WTC11 (cell line): ENCODE measurements at places on chromosomes 2 and 18. TPM values are rescaled to one million over a fixed set of nuclear protein-coding genes. Genes with fewer than 3 reads are reported as not detected.

Gene FOXD4L1
- 0.09 TPM in 1 of 3 replicates, not detected in the others for total RNA-seq

Gene GKN1
- total RNA-seq: not detected in 3 replicates

DNA sequence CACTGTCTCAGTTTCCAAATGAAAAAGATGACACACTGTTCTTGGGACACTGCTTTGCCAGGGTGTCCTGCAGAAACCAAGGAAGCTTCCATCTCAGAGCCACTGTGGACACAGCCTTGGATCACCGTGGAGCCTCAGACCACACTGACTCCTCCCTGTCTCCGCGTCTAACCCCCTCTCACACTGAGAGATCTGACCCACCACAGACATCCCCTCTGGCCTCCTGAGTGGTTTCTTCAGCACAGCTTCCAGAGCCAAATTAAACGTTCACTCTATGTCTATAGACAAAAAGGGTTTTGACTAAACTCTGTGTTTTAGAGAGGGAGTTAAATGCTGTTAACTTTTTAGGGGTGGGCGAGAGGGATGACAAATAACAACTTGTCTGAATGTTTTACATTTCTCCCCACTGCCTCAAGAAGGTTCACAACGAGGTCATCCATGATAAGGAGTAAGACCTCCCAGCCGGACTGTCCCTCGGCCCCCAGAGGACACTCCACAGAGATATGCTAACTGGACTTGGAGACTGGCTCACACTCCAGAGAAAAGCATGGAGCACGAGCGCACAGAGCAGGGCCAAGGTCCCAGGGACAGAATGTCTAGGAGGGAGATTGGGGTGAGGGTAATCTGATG is 113.4 kb upstream of the PKDCC start:
- peaks cover 55% of the 10 kb centered on the region for H3K4me1 ChIP-seq
- H3K4me3 ChIP-seq: no peak overlapping the region
- H3K27ac ChIP-seq: no peak overlapping the region
- no peaks in the 10 kb centered on the region; the same call in 1 of the 2 replicates for H3K27me3 ChIP-seq

GRCh38 chr2:157427922-157428303 is 16.0 kb downstream of the CYTIP start:
- no peak for DNase-seq
- no peak overlapping the region for H3K4me3 ChIP-seq
- no peaks in the 10 kb centered on the region for H3K27me3 ChIP-seq
- H3K4me1 ChIP-seq: peaks cover 9% of the 10 kb centered on the region

- peak; percentile 45 for DNase-seq
- peaks cover 38% of the 10 kb centered on the region for H3K4me1 ChIP-seq
- H3K27me3 ChIP-seq: no peaks in the 10 kb centered on the region
- peak overlapping the region; percentile 98 for H3K27ac ChIP-seq
Observed at GRCh38 chr18:3623769-3624545, 174.0 kb downstream of the TGIF1 start.

DNA sequence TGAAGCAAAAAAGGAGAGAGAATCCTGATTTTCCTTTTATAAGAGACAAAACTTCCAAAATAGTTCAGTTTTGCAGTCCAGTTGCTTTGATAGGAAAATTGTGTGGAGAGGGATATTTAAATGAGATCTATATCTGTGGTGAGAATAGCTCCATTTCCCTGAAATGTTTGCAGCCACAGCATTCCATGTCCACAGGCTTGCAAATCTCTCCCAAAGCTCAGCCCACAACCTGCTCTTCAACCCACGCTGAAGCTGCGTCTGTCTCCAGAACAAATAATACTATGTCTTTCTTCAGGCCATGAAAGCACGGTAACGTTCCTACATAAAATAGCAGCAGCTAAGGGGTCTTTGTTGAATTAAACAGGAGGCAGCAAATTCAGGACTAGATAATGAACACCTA is 31.8 kb downstream of the TMEM17 start:
- no peaks in the 10 kb centered on the region for H3K27me3 ChIP-seq
- H3K27ac ChIP-seq: no peak overlapping the region
- no peaks in the 10 kb centered on the region for H3K36me3 ChIP-seq

DNA sequence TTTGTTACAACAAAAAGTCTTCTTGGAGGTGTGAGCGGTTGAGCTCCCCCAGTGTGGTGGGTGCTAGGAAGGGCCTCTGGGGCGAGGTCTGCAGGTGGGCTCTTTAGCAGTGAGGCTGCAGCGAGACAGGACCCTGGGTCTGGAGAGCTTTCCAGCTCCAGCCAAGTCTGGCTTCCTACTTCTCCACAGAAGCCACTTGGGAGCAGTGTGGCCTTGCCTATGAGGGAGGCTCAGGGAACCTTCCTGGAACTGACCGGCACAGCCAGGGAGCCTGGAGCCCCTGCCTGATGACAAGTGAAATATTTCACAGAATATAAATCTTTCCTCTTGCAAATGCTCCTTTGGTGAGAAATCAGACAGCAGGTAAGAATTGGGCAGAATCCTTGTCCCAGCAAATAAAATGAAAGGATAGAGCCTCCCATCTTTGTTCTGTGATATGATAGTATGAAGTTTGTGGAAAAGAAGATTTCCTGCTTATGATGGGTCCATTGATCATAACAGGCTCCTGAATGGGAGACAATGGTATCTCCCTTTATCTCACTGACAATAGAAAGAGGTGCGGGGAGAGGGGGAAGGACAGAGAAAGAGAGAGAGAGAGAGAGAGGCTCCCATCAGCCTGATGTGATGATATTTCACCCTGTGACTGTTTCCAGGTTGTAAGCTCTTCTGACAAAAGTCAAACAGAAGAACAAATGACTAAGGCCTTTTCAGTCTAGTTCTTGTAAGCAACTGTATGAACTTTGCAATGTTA is 289.8 kb upstream of the SPRED2 start:
- peaks cover 9% of the 10 kb centered on the region for H3K4me1 ChIP-seq
- H3K27me3 ChIP-seq: no peaks in the 10 kb centered on the region
- H3K27ac ChIP-seq: no peak overlapping the region
- peaks cover 8% of the 10 kb centered on the region; the same call in 1 of the 2 replicates for H3K36me3 ChIP-seq

DNA sequence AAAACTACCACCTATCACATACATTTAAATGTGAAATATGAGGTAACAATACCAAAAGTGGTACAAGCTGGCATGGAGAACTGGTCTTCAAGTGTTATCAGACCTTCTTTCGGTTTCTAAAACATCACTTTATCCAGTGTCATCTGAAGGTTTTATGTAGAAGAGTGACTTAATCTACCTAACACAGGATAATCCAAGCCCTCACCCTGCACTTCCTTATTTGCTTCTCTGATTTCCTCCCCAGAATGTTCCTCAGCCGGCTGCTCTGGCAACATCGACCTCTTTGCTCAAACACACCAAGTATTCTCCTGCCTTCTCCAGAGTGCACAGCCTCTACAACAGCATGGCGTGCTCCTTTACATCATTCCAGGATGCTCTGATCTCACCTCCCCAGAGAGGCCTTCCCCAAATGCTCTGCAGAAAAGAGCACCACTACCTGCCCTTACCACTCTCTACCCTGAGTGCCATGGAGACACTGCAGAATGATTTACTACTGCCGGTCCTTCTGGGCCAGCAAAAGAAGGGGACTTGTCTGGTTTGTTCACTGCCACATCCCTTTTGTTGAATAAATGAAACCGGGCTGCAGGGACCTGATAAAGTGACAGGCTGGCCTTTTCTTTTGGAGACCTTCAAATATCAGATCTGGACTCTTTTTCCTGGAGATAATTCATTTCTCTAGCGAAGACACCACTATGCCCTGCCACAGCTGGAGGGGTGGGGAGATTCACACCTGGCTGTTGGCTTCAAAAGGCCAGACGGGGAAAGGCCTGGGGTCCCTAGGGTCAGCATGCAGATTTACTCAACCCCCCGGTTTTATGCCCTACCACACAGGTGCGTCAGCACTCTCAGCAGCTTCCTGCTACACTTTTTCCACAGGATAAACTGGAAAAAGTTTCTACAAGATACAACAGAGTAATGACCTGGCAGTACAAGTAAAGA is 42.0 kb downstream of the TTR start:
- H3K27ac ChIP-seq: peak overlapping the region; percentile 57; the same call in 1 of the 2 replicates
- H3K4me1 ChIP-seq: peaks cover 8% of the 10 kb centered on the region; the same call in 1 of the 2 replicates
- H3K36me3 ChIP-seq: peaks cover 48% of the 10 kb centered on the region
- no peak overlapping the region for H3K4me3 ChIP-seq
- no peak for DNase-seq
- H3K27me3 ChIP-seq: no peaks in the 10 kb centered on the region

DNA sequence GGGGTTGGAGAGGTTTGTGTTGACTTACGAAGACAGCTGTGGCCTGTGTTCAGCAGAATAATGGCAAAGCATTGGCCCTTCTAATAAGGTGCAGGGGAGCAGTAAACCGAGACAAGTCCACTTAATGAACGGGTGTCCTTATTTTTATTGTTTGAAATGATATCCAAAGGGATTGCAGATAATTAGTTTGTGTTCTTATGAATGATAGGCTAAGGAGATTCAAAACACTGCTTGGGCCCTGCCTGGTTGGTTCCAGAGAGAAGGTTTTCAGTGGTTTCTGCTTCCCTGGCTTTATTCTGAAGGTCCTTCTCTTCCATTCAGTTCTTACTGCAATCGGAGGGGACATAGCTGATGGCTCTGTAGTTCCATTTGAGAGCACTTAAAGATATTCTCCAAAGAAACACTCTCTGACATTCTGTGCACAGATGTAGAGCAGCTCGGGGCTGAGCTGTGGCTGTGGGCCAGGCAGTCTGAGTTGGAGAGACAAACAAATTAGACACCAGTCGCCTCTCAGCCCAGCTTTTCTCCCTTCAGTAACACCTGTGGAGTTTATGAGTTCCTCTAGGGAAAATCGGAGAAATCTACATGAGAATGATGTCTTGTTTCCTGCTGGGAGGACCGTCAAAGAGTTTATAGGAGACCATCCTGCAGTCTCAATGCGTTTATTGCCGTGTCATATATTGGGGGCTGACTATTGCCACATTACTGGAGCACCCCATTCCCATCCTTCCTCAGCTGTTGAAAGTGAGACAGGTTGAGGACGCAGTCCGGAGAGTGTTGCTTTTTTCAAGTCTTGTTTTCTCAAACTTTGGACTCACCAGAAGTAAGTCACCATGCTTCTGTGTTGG is 6.5 kb downstream of the GREB1 start:
- no peak for DNase-seq
- peaks cover 68% of the 10 kb centered on the region for H3K4me1 ChIP-seq
- H3K36me3 ChIP-seq: no peaks in the 10 kb centered on the region
- no peaks in the 10 kb centered on the region for H3K27me3 ChIP-seq
- H3K27ac ChIP-seq: peak overlapping the region; percentile 86

GRCh38 chr18:47248115-47248603 is 3.3 kb downstream of the SKOR2 start:
- H3K4me1 ChIP-seq: peaks cover 67% of the 10 kb centered on the region
- H3K36me3 ChIP-seq: peaks cover 8% of the 10 kb centered on the region; the same call in 1 of the 2 replicates
- no peak overlapping the region for H3K27ac ChIP-seq
- DNase-seq: peak; percentile 31
